ENCODE measurements at places on chromosomes 16 and 17.

DNA sequence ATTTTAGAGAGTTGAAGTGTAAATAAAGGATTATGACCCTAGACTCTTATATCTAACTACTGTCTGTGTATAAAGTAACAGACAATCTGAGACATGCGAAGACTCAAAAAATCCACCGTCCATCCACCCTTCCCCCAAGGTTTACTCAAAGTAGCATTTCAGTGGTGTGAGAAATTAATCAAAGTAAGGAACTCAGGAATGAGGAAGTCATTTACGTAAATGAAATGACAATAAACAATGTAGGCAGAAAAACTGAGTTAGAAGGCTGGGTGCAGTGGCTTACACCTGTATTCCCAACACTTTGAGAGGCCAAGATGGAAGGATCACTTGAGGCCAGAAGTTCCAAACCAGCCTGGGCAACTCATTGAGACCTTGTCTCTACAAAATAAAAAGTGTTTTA lies 19.8 kb upstream of the NTN1 start:
- DNase-seq = no peak

- no peak for DNase-seq
These were observed 96.8 kb downstream of the OMG start for GRCh38 chr17:31200287-31200686.

DNA sequence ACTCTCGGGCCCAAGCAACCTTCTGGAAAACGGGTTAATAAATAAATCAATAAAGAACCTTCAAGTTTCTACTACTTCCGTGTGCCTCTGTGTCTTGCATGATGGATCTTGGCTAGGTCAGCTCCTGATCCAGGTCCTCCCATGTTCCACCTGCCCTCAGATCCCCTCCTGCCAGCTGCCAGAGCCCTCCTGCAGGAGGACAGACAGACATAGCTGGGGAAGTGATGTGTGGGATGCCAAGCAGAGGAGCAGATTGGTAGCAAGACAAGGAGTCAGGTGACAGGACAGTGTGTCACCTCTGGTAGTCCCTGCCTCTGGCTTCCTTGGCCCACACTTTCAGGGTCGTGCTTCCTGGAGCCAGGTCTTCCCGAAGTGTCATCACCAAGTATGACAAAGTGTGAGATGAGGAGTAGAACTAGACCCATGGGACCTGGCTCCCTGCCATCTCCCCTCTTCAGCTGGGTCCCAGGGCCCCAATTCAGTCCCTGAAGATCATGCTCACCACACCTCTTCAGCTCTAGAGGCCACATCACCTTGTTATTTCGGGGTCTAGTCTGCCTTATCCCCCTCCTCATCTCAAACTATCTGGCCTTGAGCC lies 1.0 kb upstream of the EPN3 start:
- no peak for DNase-seq

- peak; percentile 50 for DNase-seq
These were observed 166.2 kb upstream of the ASIC2 start for GRCh38 chr17:33459078-33459940.

- no peak for DNase-seq
These were observed 13.6 kb downstream of the SCGB1C2 start for GRCh38 chr17:151004-151403.

- DNase-seq = no peak
These were observed 844.7 kb upstream of the SOX9 start for GRCh38 chr17:71276079-71276478.

- DNase-seq = peak; percentile 50
These were observed 1.4 kb downstream of the XYLT2 start for GRCh38 chr17:50347117-50347893.

DNA sequence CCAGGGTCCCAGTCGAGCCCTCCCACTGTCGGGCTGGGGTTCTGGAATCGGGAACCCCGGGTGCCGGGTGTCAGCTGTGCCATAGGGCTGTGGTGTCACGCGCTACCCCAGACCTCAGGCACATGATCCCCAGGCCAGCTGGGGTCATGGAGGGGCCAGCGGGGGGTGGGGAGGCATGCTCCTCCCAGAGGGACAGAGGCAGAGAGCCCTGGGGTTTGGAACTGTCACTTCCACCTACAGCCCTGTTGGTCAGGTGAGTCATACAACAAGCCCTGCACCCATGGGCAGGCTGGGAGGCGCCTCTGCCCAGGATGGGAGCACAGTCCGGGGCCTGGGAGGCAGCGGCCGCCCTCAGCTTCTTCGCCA lies 63.0 kb downstream of the BAIAP2 start:
- no peak for DNase-seq

DNA sequence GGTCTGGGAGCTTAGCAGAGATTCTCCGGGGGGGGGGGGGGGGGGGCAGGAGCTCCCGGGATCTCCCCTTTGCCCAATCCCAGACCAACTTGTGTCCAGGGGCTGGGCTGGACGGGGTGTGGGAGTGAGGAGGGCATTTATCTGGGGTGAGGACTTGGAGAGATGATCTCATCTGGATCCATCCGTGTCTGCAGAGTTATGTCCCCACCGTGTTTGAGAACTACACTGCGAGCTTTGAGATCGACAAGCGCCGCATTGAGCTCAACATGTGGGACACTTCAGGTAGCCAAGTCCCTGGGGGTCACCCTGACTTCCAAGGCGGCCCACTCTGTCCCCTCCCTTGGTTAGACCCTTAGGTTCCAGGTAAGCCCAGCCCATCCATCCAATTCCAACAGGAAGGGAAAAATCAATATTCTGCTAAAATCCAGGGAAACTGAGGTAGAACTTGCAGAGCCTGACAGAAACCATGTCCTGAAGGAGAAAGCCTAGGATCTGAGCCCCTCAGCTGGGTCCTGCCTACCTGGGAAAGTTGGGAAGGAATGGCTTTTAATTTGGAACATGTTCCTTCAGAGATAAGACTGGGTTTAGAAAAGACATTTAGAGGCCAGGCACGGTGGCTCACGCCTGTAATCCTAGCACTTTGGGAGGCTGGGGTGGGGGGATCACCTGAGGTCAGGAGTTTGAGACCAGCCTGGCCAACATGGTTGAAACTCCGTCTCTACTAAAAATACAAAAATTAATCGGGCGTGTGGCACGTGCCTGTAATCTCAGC lies 921 bp downstream of the RND2 start:
- DNase-seq = no peak

GRCh38 chr17:45364531-45365390 lies 47.9 kb upstream of the MAP3K14 start:
- DNase-seq = peak; percentile 96

DNA sequence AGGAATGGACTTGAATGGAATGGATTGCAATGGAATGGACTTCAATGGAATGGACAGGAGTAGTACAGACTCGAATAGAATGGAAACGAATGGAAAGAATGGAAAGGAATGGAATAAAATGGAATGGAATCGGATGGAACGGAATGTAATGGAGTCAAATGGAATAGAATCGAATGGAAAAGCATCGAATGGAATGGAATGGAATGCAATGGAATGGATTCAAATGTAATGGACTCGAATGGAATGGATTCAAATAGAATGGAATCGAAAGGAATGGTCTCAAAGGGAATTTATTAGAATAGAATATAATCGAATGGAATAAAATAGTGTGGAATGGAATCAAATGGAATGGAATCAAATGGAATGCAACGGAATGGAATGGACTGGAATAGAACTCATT lies 484.9 kb upstream of the WSB1 start:
- DNase-seq = peak; percentile 51

- peak; percentile 75 for DNase-seq
These were observed 7.4 kb upstream of the MMP2 start for GRCh38 chr16:55471448-55472097.

DNA sequence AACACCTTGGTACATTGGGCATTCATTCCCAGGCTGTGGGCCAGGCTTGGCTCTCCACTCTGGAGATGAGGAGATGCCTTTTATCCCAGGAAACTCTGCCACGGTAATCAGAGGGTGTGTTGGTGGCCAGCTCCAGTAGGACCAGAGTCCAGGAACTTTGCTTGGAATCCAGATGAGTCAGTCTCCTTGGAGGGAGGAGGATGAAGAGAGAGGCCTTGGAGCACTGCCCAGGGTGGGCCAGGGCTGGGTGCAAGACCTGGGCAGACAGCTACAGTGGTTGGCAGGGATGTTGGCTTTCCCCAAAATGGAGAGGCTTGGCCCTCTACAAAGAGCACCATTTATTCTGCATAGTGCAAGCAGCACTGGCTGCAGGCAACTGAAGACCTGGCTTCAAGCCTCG lies 209.0 kb downstream of the RGS9 start:
- DNase-seq = no peak

- DNase-seq = no peak
These were observed 29.9 kb upstream of the VAT1L start for GRCh38 chr16:77758508-77758907.

DNA sequence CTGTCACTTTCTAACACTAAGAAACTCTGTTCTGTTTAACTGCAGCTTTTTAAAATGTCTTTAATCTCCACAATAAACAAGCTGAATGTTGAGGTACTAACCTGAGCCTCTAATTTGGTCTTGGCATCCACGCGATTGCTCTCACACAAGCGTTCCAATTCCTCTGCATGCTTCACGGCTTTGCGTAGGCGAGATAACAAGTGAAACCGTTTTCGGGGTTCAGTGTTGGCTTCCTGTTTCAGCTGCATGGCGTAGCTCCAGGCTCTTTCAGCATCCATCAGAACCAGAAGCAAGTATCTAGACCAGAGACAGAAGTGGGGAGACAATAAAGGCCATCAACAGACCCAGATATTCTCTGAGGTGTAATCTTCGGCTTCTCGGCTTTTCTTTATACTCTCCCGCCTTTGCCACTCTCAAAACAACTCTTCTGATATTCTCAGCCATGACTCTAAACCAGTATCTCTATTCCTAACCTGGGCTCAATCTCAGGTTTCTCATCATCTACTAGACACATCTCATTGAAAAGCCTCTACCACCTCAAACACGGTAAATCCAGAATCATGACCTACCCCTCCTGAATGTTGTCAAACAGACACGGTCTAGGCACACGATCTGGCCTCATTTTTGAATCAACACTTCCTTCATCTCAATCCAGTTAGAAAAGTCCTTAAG lies 8.3 kb downstream of the SRP68 start:
- DNase-seq = no peak

- no peak for DNase-seq
These were observed at the start of gene GALR2 for GRCh38 chr17:76074390-76075363. Gene GALR2 (plus strand): TSS chr17:76074781. CDS start chr17:76074884, 103 bp downstream.

- DNase-seq = peak; percentile 93
These were observed 61.7 kb upstream of the LGALS9 start for GRCh38 chr17:27569257-27569722.

GRCh38 chr17:43591001-43591400 lies 44.9 kb upstream of the ETV4 start:
- no peak for DNase-seq

- DNase-seq = no peak
These were observed 8.6 kb upstream of the NXPH3 start for GRCh38 chr17:49567104-49567521.

DNA sequence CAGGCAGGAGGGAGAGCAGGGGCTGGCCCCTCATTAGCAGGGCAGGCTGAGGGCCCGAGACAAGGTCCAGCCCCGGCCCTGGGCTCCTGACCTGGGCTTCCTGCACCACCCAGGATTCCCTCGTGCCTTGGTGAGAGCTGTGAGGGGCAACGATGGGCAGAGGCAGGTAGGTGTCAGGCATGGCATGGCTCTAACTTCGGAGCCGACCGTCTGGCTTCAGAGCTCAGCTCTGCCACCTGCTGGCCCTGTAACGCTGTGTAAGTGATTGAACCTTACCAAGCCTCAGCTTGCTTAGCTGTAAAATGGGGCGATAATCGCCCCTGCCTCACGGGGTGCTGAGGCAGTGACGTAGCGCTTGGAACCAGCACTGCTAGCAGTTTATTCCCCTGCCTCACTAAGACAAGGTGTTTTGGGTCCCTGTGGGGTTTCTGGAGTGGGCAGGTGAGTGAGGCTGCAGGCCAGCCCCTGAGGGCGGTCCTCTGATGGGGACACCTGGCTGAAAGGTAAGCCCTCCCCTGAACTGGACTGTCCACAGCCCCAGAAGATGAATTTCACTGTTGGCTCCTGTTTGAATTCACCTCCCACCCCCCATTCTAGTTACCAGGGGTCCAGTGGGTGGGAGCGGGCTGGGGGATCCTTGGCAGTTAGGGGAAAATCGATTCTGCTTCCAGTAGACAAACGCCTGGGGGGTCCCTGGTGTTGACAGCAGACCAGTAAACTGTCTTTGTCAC lies 184.8 kb upstream of the GSE1 start:
- DNase-seq = no peak

DNA sequence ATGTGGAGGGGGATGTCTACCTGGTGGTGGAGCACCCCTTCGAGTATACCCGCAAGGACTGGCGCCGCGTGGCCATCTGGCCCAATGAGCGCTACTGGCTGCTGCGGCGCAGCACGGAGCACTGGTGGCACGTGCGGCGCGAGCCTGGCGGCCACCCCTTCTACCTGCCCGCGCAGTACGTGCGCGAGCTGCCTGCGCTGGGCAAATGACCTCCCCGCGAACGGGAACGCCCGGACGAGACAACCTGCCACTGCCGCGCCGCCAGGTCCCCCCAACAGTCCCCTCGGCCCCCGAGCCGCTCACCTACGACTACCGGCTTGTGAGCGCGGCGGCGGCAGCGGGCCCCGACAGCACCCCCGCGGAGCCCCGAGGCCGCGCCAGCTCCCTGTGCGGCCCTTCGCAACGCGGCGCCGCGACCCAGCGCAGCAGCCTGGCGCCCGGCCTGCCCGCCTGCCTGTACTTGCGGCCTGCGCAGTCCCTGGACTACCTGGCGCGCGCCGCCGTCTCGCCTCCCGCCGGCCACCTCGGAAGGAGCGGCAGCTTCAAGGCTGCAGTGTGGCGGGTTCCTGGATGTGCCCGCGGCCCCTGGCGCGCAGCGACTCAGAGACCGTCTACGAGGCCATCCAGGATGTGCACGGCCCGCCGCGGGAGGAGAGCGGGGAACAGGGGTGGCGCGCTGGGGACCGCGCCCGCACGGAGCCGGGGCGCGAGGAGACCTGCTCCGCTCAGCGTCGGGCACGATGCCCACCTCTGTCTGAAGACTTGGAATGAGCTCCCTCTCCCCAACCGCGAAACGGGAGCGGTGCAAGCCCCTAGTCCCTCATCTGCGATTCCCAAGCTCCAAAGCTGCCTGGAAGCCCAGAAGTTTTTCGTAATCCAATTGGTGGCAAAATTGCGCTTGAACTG lies 48.7 kb upstream of the AMZ2 start:
- peak; percentile 42 for DNase-seq

DNA sequence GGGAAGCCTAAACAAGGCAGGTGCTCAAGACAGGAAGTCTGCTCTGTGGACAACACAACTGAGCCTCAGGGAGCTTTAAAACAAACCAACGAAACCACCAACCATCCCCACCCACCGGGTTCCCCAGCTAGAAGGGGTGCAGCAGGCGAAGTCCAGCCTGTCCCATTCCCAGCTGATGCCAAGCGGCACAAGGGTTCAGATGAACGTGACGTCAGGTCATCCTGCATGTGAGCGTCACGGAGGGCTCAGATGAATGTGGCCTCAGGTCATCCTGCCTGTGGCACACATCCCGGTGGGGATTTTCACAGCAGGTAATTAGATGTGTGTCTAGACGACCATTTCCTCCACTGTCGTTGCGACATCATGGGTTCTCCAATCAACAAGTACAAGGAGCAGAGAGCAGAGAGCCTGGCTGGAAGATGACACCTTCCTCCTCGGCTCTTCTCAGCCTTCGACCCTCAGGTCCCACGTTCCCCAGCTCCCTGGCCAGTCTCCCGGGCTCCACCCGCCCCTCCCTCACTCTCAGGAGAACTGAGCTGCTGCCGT lies 246.5 kb downstream of the FOXL1 start:
- DNase-seq = peak; percentile 95
